Pulmonary artery endothelial cell (primary cell): ENCODE measurements at places on chromosomes 6 and 20.
A peak's percentile ranks its signal among the peaks of the same experiment; 100 is the strongest.

DNA sequence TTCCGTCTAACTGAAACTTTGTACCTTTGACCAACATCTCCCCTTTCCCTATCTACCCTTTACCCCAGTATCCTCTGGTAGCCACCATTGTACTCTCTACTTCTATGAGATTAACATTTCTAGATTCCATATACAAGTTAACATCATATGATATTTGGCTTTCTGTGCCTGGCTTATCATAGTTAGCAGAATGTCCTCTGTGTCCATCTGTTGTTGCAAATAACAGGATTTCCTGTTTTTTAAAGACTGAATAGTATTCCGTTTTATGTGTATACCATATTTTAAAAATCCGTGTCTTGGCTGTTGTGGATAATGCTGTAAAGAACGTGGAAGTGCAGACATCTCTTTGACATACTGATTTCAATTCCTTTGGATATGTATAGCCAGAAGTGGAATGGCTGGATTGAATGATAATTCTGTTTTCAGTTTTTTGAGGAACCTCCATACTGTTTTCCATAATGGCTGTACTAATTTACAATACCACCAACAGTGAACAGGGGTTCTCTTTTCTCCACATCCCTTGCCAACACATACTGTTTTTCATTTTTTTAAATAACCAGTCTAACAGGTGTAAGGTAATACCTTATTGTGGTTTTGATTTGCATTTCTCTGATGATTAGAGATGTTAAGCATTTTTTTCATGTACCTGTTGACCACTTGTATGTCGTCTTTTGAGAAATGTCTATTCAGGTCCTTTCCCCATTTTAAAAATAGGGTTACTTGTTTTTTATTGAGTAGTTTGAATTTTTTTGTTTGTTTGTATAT, 53.8 kb downstream of the CDC5L start:
- no peak for DNase-seq

DNA sequence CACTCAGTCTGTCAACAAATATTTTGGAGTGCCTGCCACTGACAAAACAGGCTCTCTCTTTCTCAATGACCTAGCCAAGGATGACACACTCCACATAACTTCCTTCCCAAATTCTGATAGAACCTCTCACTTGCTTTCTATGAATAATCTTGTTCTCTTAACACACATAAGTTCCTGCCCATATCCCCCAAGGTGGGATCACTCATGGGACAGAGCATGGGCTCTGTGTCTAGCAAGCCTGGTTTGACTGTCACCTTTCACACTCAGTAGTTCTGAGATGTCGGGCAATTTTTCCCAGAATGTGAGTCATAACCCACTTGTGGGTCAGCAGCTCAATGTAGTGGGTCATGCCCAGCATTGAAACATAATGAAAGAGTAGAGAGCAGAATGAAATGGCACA, 78.1 kb downstream of the LRFN2 start:
- no peak for DNase-seq

DNA sequence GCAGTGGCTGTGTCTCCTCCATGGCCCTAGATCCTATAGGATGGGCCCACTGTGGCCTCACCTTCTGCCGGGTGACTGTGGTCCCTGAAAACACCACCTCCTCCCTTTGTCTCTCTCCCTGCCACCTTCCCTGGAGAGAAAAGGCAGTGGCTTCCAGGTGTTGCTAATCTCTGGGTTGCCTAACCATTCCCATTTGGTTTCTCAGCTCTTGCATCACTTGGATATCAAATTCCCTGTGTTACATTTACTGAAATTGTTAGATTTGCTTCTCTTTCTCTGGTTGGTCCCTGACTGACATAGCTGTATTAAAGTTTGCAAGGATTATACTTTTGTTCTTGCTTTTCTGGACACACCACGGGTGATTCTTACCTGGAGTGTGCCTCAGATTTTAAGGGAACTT, 9.3 kb upstream of the ZFP64 start:
- no peak for DNase-seq

DNA sequence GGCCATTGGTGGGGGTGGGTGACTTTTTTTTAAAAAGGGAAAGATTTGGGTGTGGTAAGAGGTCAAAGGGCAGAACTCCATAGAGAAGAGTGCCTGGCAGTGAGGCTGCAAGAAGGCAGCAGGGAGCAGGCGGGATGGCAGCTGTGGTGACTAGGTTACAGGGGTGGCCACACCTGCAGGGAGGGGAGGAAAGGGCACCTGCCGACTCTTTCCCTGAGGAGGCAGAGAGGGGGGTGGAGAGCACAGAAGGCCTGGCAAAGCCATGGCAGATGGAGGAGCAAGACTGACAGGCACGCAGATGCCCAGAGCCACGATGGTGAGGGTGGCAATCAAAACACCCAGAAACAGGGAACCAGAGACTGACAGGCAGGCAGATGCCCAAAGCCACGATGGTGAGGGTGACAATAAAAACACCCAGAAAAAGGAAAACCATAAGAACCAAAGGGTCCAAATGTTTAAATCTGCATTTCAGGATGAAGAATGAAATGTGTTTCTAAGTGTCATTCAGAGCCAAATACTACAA, 19.3 kb downstream of the CST7 start:
- no peak for DNase-seq

- DNase-seq, result no peak
These were observed 902 bp downstream of the SLC29A1 start for GRCh38 chr6:44224029-44224964.

GRCh38 chr6:160692369-160692959, 9.6 kb upstream of the PLG start:
- no peak for DNase-seq

- no peak for DNase-seq
These were observed 155.6 kb upstream of the SMLR1 start for GRCh38 chr6:130671577-130671976.

DNA sequence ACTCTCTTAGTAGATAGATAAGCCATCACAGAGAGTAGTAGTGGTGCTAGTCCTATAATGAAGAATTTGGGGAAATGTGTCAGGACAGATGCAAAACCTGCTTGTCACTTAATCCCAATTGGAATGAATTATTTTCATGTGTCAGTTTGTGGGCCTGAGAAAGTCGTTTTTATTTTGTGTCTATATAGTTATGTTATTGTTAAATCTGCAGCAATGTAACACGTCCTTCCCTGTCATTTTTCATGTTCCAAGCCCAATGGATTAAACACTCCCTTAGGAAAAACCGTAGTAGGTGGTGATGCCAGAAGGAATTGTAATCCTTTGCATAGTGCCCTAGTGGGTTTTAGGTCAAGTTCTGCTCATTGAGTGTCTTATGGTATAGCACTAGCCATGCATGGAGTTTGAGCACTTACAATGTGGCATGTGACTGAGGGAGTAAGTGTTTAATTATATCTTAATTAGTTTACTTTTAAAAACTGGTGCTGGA, 105.9 kb upstream of the PRSS16 start:
- no peak for DNase-seq

DNA sequence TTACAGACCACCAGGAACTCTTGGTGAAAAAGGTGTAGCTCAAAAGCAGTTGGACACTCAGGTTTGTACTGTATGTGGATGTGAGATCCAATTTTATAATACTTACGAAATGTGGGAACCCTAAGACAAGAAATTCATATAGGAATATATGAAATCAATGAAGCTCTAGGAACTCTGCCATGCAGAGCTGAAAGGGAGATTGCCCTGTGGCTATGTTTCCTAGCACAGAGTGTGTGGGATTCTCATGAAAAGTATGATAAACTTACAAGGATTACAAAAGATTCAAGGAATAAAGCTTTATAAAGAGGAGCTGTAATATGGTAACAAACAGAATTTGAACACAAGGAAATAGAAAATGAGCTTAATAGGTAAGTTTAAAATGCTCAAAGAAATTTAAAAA, 205.7 kb upstream of the FAM83B start:
- DNase-seq, result no peak

GRCh38 chr20:62624325-62624690, 18.0 kb upstream of the SLCO4A1 start:
- DNase-seq, result no peak

DNA sequence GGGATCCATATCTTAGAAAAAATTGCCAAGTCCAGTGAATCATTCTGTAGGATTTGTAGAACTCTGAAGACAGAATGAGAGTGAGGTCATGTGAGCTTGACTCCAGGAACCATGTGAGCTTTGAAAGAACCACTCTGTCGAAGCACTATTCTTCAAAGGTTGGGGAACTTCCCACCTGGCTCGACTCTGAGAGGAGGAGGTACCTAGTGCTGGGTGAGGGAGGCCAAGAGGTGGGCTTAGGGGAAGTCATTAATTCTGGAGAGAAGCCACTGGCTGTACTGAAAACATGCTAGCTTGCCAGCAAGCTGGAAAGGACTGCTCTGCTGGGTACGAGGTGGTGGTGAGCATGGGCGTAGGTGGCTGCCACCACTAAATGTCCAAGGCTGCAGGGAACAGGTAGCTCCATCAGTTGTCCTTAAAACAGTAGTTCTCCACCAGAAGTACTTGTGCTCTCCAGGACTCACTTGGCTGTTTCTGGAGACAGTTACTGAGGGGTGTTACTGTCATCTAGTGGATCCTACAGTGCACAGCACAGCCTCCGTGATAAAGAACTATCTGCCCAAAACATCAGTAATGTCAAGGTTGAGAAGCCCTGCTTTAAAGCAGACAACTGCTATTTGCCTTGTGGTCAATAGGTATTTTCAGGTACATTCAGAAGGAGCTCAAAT, 34.7 kb upstream of the SYNJ2 start:
- no peak for DNase-seq

- no peak for DNase-seq
These were observed 634 bp downstream of the ITPA start for GRCh38 chr20:3209946-3210317.

DNA sequence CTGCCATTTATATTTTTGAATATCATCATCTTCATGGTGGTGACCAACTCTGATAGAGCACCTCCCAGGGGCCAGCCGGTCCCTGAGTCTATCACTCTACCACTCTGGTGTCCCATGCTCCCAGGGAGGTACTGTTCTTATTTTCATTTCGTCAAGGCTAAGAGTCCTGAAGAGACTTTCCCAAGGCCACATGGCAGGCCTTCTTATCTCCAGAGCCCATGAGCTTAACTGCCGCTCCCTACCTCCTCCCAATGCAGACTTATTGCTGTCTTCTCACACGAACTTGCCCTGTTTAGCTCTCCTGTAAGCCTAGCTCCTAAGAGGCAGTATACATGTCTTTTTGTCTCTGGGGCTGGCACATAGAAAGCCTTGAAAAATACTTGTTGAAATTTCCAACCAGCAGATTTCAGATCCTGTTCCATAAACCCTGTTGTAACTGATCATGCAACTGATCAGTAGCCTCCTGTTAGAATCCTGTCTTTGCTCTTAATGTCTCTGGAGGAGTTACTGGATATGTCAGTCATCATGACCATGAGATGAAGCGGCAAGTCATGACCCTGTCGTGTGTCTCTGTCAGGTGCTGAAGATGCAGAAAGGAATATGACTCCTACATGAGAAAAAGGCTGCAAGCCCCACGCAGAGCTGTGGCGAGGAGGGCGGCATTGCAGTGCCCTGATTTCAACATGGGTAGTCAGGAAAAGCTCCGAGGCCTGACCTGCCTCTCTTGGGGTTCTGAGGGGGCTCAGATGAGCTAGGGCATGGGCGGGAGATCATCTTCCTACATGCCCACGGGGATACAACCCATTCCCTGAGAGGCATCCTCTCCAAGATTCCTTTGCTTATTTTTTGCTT, 60.0 kb downstream of the TTI1 start:
- DNase-seq, result no peak

DNA sequence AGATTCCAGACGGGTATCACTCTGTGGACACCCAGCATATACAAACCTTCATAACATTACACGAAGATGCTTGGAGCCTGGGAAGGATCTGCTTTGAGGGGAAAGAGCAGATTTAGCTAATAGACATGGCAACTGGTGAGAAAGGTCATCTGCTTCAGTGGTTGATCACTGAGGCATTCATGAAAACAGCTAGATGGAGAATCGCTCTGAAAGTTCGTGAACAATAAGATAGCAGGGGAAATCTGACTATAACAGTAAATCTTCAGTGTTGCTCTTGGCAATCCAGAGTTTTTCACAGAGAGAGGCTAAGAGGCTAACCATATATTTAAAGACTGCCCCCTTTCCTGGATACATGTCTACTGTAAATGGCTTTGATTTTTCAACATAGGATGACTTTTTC, 245.3 kb downstream of the FARS2 start:
- DNase-seq, result no peak

DNA sequence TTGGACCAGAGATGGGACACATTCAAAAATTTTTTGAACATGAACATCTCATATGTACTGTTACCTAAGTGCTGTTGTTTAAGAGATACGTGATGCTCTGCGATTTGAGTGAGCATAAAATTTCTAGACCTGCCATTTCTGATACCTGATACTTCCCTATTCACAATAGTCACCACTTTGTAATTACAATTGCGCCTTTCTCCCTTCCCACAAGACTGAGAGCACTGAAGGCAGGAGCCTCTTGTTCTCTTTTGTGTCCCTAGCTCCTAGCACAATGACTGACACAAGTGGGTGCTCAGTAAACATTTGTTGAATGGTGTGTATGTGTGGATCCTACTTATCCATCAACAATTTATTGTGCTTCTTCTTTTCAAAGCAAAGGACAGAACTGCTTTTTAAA, 92.8 kb upstream of the TMEM30A start:
- no peak for DNase-seq

DNA sequence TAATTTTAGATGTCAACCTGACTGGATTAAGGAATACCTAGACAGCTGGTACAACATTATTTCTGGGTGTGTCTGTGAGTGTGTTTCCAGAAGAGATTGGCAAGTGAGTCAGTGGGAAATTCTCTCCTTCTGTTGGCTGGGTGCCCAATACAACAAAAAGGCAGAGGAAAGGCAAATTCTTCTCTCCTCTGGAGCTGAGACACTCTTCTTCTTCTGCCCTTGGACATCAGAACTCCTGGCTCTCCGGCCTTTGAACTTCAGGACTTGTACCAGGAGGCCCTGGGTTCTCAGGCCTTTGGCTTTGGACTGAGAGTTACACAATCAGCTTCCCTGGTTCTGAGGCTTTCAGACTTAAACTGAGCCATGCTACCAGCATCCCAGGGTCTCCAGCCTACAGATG, 7.8 kb upstream of the BTN3A1 start:
- peak; percentile 46 for DNase-seq

DNA sequence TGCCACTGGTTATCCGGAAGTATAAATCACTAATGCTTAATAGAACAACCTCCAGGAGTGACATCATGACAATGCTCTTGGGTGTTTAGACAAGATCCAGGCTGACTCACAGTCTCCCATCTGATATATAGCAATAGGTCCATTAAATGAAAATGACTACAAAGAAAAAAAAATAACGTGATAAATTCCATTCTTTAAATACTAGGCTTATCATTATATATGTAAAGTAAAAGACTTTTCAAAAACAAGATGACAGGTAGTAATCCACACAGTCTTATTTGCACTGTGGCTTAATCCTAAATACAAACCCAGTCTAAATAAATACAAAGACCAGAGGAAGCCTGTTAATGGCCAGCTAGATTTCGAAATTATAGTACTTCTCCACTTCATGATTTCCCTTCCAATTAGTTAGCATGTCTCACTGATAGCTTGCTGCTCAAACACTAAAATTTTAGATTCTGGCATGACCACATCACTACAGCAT, 149.1 kb upstream of the BEND3 start:
- DNase-seq, result peak; percentile 36

DNA sequence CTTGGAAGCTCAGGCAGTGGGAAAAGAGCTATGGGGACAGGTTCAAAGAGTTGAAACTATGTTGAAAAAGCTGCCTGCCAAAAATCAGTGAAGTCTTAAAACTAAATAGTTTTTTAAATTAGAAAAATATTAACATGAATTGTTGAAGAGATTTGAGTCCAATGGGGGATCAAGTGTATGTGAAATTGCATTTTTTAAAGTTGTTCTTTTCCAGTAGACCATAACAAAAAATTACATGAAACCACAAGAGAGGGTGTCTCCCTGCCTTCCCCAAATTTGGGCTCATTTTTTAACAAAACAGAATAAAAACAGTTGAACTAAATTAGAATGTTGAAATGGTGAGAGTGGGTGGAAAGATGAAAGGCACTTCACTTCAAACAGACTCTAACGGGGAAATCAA, 31.5 kb upstream of the COL10A1 start:
- no peak for DNase-seq
